ENCODE measurements at places on chromosomes 1 and 21. TPM values are rescaled to one million over a fixed set of nuclear protein-coding genes. Genes with fewer than 3 reads are reported as not detected.

- DNase-seq, result no peak
Observed at GRCh38 chr1:87719658-87720057, 391.0 kb downstream of the LMO4 start.

- no peak for DNase-seq
Observed at GRCh38 chr1:64588876-64589275, 118.9 kb downstream of the CACHD1 start.

LRRC38 gene
- polyA plus RNA-seq, result not detected

GRCh38 chr1:27863538-27863915, 8.8 kb upstream of the THEMIS2 start:
- DNase-seq, result no peak

DNA sequence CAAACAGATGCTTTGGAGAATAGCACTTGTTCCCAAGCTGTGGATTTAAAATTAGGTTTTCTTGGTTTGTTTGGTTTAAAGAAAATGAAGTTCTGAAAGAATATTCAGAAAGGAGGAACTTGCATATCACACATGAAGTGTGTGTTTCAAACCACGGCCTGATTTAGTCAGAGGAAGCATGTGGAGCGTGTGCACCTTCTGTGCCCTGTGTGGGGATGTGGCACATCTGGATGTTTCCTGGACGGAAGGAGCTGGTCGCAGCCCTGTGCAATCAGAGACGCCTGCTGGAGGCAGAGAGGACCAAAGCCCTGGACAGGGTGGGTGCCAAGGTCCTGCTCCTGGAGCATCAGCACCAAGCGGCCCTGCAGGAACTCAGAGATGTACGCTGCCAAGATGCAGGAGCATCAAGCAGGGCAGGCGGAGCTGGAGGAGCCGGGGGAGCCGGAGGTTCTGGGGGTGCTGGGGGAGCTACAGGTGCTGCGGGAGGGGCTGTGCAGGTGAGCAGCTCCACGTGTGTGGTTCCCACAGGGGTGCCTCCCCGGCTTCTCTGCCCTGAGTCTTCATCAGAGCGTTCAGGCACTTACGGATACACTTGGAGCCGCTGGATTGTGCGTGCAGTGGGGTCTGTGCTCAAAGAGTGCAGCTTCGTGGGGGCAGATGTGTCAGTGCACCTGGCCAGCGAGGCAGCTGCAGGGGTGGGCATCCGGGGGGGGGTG, 45.7 kb downstream of the PCNT start:
- no peak for DNase-seq

GRCh38 chr1:221419513-221420095, 322.3 kb downstream of the DUSP10 start:
- no peak for DNase-seq

Data from HepG2 (cell line).